ENCODE measurements at places on chromosomes 12 and 14.
A peak's percentile ranks its signal among the peaks of the same experiment; 100 is the strongest.

DNA sequence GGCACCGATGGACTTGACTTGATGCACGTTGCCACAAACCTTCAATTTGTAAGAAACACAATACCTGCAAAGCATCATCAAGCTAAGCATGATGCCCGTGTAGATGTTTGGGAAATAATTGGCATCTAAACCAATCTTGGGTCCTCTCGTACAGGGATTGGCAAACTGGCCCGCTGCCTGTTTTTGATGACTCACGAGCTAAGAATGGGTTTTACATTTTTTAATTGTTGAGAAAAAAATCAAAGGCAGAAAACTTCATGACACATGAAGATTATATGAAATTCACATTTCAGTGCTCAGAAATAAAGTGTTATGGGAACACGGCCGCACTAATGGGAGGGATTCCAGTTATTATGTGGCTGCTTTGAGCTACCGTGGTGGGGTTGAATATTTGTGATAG, 10.9 kb downstream of the MTA1 start:
- DNase-seq = peak; percentile 77

DNA sequence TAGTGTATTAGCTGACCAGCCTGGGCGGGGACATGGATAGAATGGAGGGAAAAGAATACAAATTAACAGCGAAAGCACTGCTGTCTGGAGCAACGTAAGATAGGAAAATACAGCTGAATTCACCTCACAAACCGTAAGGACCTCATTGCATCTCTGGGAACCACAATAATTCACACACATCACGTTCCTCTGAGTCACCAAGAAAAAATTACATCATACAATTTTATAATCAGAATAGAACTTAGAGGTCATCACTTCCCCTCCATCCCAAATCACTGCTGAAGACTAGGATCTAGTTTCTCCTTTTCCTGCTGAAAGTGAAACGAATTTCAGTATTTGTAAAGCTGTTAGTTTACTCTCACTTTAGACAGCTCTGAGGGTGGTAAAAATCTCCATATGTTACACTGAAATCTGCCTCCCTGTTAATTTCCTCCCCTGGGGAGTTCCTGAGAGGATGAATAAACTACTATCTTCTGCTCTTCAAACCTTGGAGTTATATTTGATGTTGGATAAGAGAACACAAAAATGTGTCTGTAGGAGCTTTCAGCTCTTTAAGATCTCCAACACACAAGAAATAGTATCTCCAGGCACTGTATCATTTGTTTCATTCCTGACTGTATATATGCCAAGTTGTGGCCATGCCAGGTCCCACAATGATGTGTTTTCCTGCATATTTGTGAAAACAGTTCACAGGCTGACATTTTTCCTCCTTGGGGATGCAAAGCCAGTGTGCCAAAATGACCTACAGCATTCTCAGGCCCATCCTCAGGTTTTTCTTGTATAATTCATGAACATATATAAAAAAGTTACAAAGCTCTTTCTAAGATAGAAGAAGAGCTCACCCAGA, 63.8 kb upstream of the SSTR1 start:
- DNase-seq = peak; percentile 48

- no peak for DNase-seq
Measured at GRCh38 chr14:81682134-81682533, 148.5 kb upstream of the SEL1L start.

DNA sequence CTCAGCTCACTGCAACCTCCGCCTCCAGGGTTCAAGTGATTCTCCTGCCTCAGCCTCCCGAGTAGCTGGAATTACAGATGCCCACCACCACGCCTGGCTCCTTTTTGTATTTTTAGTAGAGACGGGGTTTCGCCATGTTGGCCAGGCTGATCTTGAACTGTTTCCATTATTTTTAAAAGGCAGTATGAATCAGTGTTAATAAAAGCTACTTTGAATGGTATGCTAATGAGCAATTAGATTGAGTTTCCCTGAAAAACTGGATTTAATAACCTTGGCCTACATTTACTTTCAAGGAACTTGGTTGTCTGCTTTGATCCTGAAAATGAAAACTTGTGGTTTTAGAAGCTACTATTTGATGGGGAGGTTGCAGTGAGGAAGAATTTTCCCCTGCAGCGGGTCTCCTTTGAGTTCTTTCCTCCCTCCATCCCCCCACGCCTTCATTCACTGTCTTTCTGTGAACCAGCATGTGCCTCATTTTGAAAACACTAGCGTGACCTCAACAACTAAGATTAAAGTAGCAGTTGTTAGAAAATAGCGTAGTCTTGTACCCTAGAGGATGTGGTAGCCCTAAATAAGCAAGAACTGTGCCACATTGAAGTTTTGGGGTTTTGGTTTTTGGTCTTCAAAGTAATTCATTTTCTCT, 17.8 kb upstream of the RPS6KA5 start:
- DNase-seq = peak; percentile 43

DNA sequence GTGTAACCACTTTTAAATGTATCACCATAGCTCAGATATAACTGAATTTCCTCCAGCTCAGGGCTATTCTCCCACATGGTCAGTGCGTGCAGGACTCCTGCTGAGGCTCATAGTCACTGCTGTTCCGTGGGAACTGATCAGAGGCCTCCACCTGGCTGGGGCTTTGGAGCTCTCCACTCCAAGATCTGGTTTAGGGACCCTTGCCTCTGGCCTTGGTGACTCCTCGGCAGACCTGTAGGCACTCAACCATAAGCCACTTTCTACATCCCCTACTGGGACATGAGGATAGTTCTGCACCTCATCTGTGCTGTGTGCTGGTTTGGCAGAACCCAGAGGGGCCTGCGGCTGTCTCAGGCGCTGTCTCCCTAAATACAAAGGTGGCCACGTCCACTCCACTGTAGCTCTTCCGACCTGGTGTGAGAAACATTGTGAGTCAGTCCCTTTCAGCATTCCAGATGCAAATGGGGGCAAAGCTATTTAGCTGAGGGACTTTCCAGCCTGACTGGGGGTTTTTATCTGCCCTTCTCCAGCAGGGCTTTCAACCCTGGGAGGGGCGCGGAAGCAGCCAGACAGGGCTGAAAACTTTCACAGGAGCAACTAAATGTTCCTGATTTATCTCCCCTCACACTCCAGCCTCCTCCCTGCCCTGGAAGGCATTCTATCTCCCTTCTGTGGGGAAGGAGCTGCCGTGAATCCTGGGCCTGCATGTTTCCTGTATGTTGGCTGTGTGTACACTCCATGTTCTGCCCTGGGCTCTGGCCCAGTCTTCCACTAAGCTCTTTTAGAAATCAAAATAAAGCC, 218.3 kb upstream of the DAAM1 start:
- peak; percentile 81 for DNase-seq

DNA sequence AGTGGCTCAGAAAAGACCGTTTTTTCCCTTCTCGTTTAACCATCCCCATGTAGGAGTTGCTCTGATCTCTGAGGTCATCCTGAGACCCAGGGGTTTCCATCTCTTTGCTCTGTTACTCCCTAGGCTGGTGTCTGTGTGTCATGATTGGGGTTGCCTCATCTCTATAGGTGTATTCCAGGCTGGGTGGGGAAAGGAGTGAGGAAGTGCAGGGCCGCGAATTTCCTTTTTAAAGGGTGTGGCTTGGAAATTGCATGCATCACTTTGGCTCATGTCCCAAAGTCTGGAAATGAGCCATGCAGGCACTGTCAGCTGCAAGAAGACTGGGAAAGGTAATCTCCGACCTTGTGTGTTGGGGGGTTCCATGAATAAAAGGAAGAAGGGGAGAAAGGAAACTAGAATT, 201.9 kb downstream of the AACS start:
- DNase-seq = no peak

- peak; percentile 34 for DNase-seq
Measured at GRCh38 chr12:56565510-56566101, 44.0 kb downstream of the RBMS2 start.

- DNase-seq = peak; percentile 32
Measured at GRCh38 chr12:43836475-43836989, 651 bp downstream of the TMEM117 start.

DNA sequence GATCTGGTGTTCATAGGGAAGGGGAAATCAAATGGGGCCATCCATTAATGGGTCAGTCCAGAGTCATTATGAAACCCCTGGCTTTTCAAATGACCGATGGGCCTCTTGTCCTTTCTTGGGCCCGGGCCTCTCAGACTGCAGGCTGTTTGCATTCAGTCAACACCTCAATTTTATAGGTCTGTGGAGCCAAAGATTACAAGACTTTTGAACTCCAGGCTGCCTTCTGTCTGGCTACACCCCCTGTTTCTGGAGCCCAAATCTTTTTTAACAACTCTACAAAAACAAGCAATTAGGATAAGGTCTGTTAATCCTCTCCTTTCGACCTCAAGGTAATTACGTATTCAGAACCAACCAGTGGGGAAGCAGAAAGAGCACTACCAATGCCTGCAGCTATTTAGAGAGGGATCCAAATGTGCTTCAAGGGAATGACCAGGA, 35.6 kb downstream of the DUSP6 start:
- DNase-seq = peak; percentile 10

DNA sequence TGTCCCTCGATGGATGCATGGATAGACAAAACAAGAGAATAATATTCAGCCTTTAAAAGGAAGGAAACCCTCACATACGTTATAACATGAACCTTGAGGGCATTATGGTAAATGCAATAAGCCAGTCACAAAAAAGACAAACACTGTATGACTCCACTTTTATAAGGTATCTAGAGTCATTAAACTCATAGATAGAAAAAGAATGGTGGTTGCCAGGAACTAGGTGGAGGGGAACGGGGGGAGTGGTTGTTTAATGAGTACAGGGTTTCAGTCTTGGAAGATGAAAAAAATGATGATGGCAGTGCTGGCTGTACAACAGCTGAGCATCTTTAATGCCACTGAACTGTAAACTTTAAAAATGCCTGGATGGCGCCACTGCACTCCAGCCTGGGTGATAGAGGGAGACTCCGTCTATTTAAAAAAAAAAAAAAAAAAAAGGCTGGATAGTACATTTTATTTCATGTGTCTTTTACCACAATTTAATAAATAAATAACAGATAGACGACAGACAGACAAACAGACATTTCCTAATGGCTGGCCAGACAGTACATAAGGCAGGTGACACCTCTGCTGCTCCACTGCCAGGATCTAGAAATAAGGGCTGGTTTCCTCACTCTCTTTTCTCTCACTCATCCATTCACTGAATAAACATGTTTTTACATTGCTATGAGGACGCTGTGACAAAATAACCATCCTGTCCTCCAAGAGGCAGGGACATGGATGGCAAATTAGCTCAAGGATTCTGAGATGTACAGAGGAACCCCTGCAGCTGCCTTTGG, 118.8 kb downstream of the FOXN3 start:
- no peak for DNase-seq

GRCh38 chr12:3274664-3275063, 197.5 kb downstream of the TSPAN9 start:
- DNase-seq = no peak

- peak; percentile 26 for DNase-seq
Measured at GRCh38 chr14:77691259-77691658, 16.6 kb downstream of the ALKBH1 start.

GRCh38 chr12:99235381-99235780, 412.2 kb upstream of the GARIN6 start:
- no peak for DNase-seq

GRCh38 chr12:24496755-24497154, 452.1 kb downstream of the BCAT1 start:
- peak; percentile 54 for DNase-seq

- no peak for DNase-seq
Measured at GRCh38 chr12:70260646-70261045, 17.4 kb downstream of the CNOT2 start.

- DNase-seq = peak; percentile 28
Measured at GRCh38 chr12:111368291-111368787, 556 bp downstream of the PHETA1 start.

GRCh38 chr12:15721316-15722115, 67.7 kb downstream of the EPS8 start:
- no peak for DNase-seq

GRCh38 chr12:106109168-106109910, 29.4 kb downstream of the NUAK1 start:
- no peak for DNase-seq

DNA sequence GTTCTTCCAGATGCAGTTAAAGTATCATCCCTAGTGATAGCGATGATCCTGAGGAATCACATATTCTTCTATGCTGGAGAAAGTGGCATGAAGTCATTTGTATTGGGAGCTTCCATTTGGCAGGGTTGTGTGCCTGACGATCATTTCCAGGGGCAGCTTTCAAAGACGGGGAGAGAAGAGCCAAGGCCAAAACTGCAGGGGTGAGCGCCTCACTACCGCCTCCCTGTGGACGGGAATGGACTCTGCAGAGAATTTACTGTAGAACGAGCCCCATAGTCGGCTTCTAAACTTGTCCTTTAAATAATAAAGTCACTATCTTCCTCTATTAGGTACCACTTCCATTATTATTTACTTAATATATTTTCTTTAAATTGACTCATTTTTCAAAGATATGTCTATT, 555.9 kb upstream of the TMEM132C start:
- no peak for DNase-seq

DNA sequence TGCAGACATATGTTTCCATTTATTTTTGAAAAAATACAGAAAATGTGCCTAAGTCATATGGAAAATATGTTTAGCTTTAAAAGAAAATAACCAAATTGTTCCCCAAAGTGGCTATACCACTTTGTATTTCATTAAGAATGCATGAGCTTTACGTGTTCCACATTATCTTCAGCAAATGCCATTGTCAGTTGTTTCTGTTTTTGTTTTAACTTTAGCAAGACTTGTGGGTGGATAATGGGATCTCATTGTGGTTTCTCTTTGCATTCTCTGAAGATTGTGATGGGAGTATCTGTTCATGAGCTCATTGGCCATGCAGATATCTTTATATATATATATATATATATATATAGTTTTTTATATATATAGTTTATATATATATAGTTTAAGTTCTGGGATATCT, 181.5 kb downstream of the CCER1 start:
- DNase-seq = no peak

Measured in astrocyte of the hippocampus (primary cell).